ENCODE measurements at places on chromosomes 12 and 14. TPM values are rescaled to one million over a fixed set of nuclear protein-coding genes. Genes with fewer than 3 reads are reported as not detected.
A peak's percentile ranks its signal among the peaks of the same experiment; 100 is the strongest.

GRCh38 chr12:112907415-112908157 lies 824 bp downstream of the OAS1 start:
- no peak for DNase-seq

DNA sequence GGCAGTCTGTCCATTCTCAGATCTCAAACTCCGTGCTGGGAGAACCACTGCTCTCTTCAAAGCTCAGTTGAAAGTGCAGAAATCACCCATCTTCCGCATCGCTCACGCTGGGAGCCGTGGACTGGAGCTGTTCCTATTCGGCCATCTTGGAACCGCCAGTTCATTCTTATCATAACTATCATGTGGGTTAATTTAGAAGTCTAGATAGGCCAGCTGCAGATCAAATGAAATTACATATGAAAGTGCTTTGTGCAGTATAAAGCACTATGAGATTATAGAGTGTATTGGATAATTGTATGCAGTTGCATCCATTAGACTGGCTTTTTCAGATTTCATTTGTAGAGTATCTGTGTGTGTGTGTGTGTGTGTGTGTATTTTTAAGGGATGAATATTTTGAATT lies 57.8 kb downstream of the PRORP start:
- no peak for DNase-seq

- DNase-seq, result no peak
Measured at GRCh38 chr12:8493084-8493483, 20.2 kb upstream of the CLEC4D start.

GRCh38 chr14:76081642-76082041 lies 70.1 kb upstream of the GPATCH2L start:
- DNase-seq, result no peak

DNA sequence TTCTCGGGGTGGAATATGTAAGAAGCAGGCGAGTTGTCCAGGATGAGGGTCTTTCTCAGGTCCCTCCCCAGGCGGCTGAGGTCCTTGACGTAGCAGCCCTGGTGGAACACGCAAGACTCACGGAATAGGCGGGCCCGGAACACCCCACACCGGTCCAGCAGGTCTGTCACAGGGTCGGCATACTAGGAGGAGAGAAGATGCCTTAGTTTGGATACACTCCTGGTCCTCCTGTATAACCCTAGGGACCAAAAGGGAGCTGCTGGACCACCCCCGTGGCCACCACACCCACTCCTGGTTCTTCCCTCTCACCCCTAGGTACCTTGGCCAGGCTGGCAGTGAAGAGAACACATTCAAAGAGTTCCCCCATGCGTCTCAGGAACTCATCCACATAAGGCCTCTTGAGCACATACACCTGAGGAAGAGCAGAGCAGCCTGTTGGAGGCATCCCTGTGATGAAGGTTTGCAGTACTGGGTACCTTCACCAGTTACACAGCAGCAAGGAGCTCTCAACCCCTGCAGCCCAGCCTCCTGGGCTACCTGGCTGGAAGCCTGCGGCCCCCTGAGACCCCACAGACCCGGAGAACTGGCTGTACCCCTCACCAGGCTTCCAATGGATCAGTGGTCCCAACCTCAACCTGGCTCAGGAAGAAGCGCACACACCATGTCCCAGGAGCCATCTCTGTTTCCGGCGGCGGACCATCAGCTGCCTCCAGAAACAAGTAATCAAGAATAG lies 5.5 kb upstream of the AVIL start:
- DNase-seq, result no peak

GRCh38 chr12:65055859-65056258 lies 65.2 kb downstream of the WIF1 start:
- DNase-seq, result no peak

DNA sequence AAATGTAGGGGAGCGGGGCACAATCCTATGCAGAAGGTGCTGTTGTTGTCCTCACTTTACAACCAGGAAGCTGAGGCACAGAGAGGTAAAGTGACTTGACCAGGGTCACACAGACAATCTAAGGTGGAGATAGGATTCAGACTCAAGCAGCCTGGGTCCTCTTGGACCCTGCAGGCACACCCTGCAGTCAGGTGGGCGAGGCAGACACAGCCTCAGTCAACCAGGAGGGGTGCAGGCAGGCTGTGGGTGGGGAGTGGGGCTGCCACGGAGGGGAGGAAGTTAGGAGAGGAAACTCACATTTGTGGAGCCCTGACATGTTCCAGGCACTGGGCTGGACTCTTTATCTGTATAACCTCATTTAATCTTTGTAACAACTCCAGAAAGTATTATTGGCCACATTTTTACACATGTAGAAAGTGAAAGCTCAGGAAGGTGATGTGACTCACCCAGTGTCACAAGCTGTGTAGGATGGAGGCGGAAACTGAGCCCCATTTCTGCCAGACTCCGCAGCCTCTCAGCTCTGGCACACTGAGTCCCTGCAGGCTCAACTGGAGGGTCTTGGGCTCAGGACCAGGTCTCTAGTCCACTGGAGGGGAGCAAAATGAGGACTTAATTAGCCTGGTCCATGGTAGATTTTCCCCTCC lies 24.9 kb upstream of the CHGA start:
- DNase-seq, result no peak

DNA sequence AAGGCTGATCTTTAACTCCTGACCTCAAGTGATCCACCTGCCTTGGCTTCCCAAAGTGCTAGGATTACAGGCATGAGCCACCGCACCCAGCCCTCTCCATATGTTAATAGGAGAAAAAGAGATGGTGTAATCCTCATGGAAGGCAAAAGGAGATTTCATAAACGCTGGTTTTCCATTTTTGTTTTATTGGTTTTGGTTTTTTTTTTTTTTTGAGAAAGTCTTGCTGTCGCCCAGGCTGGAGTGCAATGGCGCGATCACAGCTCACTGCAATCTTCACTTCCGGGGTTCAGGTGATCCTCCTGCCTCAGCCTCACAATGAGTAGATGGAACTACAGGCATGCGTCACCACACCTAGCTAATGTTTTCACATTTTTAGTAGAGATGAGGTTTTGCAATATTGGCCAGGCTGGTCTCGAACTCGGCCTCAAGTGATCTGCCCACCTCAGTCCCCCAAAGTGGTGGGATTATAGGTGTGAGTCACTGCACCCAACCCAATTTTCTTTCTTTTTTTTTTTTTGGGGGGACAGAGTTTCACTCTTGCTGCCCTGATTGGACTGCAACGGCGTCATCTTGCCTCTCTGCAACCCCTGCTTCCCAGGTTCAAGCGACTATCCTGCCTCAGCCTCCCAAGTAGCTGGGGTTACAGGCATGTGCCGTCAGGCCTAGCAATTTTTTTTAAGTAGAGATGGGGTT lies 8.1 kb downstream of the PTGES3 start:
- no peak for DNase-seq

- peak; percentile 15 for DNase-seq
Measured at GRCh38 chr14:86799244-86799647, 1193.7 kb downstream of the GALC start.

DNA sequence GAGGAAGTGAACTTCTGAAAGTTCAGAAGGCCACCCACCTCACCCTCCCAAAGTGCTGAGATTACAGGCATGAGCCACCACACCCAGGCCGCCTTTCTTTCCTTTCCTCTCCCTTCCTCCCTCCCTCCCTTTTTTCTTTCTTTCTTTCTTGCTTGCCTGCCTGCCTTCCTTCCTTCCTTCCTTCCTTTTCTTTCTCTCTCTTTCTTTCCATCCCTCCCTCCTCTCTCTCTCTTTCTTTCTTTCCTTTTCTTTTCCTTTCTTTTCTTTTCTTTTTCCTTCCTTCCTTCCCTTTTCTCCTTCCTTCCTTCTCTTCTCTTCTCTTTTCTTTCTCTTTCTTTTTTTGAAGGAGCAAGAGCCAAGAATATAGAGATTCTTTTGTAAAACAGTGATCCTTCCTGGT lies 208.3 kb upstream of the HMGA2 start:
- no peak for DNase-seq

GRCh38 chr12:62700091-62700880 lies 233.7 kb downstream of the MON2 start:
- no peak for DNase-seq

DNA sequence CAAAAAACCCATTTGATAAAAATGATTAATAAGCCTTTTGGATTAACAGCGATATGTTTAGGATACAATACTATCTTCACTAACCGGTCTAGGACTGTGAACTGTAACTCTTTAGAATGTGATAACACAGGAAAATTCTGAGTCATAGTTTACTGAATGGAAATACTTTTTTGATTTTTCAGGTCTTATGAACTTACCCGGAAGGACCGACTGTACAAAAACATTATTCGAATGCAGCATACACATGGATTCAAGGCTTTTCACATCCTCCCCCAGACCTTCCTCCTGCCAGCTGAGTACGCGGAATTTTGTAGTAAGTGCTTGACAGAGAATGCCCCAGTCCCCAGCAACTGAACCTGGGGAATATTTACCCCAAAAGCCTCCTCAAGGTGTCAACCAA lies 29.0 kb downstream of the TTLL5 start:
- no peak for DNase-seq

- no peak for DNase-seq
Measured at GRCh38 chr12:83168751-83169150, 482.0 kb downstream of the TMTC2 start.

DNA sequence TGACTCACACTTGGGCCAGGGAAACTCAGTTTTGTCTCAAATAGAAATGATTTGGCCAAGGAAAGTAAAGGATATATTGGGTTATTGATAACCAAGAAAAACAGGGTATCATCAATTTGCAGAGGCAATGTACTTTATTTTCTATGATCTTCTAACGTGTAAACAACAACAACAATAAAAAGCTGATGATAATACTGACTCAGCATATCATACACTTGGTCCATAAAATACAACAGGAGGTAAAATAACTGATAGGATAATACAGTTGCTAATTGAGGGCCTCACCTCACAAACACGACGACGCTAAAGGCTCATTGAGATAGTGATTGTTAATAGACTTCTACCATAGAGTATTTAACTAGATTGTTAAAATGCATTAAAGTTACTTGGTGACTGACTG lies 774.0 kb upstream of the NOVA1 start:
- DNase-seq, result no peak

DNA sequence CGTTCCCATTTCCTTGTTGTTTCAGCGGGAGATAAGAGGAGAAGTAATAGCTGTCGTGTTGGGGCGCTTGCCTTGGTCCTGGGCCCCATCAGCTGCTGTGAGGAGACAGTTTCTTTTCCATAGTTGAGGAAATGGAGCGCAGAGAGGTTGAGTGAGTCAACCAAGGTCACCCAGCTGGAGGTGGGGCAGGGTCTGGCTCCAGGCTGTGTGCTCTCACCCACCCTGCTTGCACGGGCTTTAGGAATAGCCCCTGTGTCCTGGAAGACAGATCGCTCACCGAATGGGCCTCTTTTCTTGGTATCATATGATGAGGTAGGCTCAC lies 165.7 kb upstream of the RTL1 start:
- peak; percentile 7 for DNase-seq

- no peak for DNase-seq
Measured at GRCh38 chr14:81193924-81194633, 26.7 kb downstream of the GTF2A1 start.

DNA sequence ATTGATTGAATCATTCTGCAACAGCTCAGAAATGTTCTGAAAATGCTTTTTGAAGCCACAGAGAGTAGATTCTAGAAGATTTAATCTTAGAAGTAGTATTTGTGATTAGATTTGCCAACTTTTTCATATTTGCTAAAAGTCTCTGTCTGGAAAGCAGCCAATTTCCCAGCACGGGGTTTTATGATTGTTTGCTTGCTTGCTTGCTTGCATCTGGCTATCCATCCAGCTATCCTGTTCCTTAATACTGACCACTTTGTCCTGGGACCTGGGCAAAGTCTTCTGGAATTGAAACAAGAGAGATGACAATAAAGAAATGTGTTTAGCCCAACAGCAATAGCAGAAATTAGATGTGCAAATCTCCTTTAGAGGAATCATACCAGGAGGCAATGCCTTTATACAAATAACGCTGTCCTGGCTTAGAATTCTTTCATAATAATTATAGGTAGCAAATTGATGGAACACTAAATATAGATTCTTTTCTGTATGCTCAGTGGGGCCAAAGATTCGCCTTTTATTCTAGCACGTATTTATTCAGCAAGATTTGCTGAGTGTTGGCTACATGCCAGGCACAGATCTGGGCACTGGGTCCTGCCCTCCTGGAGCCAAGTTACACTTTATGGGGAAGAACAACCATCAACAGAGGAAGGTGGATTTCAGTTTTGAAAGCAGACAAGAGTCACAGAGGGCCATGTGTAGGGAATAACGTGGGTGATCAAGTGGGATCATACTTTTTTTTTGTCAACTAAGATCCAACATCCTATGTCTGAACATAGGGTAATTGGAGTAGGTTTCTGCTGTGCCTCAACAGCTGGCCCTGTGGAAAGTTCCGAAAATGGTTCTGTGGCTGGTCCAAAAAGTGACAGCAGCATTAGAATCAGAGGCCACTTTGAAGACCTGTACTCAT lies 25.3 kb downstream of the MYBPC1 start:
- DNase-seq, result no peak

GRCh38 chr12:131487388-131488124 lies 223.3 kb upstream of the SFSWAP start:
- DNase-seq, result no peak

DNA sequence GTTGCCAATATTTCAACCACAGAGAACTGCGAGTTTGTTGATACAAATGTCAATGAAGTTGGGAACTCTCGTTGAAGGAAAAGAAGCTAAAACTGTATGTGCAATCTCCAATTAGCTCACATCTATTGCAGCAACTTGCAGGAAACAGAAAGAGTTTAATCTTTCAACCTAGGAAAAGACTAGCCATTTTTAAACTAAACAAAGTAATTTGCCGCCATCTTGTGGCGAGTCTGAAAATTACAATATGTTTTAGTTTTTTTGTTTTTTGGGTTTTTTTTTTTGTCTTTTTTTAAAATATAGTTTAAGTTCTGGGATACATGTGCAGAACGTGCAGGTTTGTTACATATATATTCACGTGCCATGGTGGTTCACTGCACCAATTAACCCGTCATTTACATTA lies 131.2 kb upstream of the FOXG1 start:
- no peak for DNase-seq

DNA sequence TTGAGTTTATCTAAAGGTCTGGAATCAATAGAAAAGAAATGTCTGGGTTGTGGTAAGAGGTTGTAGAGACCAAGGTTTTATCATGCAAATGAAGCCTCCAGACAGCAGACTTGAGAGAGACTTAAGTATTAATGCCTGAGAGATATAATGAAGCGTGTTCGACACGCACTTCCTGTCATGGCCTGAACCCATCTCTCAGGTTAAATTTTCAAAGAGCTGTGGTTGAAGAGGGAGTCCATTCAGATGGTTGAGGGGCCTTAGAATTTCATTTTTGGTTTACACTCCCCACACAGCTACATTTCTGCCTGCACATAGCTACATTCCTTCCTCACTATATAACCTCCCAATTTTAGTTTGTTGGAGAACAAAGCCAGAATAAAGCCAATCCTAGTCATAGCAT lies 10.1 kb upstream of the CLEC12A start:
- no peak for DNase-seq

KRT73 gene
- not detected for polyA plus RNA-seq

RERG gene
- polyA plus RNA-seq, result 27.2 TPM

ZNF219 gene
- 17.7 TPM for polyA plus RNA-seq

KRT80 gene
- polyA plus RNA-seq, result 1.0 TPM

RBM25 gene
- 30.6 TPM for polyA plus RNA-seq

BCL2L14 gene
- 79.9 TPM for polyA plus RNA-seq

ADAMTS20 gene
- 0.26 TPM for polyA plus RNA-seq

NRIP2 gene
- 2.8 TPM for polyA plus RNA-seq

HPD gene
- 11.6 TPM for polyA plus RNA-seq

POMT2 gene
- 108 TPM for polyA plus RNA-seq

PRKD1 gene
- 29.9 TPM for polyA plus RNA-seq

PTHLH gene
- 2.5 TPM for polyA plus RNA-seq

SIX6 gene
- 0.17 TPM for polyA plus RNA-seq

FOXG1 gene
- polyA plus RNA-seq, result 9.0 TPM

NEDD8 gene
- 180 TPM for polyA plus RNA-seq
